ENCODE measurements at places on chromosomes 2 and 18.

DNA sequence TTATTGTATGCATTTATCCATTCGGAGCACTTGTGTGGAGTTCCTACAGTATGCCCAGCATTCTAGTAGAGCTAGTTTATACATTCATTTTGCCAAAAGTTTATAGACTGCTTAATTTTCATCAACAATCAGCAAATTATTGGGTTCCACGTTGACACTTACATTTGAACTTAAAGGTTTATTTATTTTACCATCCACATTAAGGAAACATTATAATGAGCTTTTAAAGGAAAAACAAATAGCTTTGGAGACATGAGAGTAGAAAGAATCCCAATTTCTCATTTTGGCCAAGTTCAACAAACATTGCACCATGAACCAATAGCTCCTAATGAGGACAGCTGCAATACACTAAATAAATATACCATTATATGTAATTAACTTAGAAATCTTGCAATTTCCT is 501.2 kb upstream of the SMIM21 start:
- no peak for DNase-seq

GRCh38 chr2:112321375-112322320 is 46.3 kb downstream of the ZC3H6 start:
- peak; percentile 65 for DNase-seq

DNA sequence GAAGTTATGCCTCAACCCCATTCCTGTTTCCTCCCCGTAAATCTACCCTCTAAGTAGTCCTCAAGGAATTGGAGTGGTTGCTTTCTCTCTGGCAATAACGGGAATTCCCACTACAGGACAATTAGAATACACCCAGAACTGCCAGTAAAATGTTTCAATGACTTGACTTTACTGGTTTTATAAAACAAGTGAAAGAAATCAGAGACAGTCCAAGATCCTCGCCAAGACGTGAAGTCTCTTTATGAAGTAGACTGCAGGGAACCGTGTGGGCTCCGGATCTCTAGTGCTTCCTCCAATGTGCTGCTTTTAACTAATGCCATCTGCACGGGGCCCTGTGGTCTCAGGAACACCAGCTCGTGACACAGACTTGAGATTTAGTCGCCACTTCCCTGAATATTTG is 101.4 kb downstream of the CPO start:
- DNase-seq: no peak

- DNase-seq: no peak
Measured at GRCh38 chr2:133993160-133993559, 260.7 kb upstream of the MGAT5 start.

Data from endothelial cell of umbilical vein (primary cell).